Stimulated activated CD4-positive, alpha-beta T cell treated with anti-CD3 and anti-CD28 coated beads, Interleukin-1b, Interleukin-23, amount 100 ng/mL, for 1 hour (primary cell): ENCODE measurements at places on chromosomes 6 and 20.

DNA sequence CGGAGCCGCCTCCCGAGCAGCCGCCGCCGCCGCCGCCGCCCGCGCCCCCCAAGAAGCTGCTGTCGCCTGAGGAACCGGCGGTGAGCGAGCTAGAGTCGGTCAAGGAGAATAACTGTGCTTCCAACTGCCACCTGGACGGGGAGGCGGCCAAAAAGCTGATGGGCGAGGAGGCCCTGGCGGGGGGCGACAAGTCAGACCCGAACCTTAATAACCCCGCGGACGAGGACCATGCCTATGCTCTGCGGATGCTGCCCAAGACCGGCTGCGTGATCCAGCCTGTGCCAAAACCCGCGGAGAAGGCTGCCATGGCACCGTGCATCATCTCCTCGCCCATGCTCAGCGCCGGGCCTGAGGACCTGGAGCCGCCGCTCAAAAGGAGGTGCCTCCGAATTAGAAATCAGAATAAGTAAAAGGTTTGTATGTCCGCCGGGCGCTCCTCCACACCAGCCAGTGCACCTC lies 145.2 kb downstream of the SOBP start:
- DNase-seq = no peak

- no peak for DNase-seq
These were observed 42.1 kb upstream of the SRPK1 start for GRCh38 chr6:35962779-35963560.

DNA sequence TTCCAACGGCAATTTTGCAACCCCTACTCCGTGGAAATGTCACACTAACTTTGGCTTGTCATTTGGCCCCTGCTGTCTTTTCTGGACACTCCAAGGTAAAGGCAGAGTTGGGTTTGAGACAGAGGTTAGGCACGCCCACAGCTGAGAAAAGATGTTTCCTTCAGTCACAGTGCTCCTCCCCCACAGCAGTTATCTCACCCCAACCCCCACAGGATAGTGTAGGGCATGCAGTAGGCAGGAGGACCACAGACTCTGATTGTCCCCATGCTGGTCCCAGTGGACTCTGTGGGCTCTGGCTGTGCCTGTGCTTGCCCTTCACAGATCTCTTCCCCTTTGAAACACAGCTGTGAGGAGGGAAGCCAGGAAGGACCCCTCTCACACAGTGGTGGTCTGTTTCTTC lies 124.0 kb upstream of the CARMIL1 start:
- no peak for DNase-seq

- no peak for DNase-seq
These were observed 51.9 kb downstream of the KIZ start for GRCh38 chr20:21177767-21178166.

- no peak for DNase-seq
These were observed 55.8 kb upstream of the MTRF1L start for GRCh38 chr6:153058291-153058690.

DNA sequence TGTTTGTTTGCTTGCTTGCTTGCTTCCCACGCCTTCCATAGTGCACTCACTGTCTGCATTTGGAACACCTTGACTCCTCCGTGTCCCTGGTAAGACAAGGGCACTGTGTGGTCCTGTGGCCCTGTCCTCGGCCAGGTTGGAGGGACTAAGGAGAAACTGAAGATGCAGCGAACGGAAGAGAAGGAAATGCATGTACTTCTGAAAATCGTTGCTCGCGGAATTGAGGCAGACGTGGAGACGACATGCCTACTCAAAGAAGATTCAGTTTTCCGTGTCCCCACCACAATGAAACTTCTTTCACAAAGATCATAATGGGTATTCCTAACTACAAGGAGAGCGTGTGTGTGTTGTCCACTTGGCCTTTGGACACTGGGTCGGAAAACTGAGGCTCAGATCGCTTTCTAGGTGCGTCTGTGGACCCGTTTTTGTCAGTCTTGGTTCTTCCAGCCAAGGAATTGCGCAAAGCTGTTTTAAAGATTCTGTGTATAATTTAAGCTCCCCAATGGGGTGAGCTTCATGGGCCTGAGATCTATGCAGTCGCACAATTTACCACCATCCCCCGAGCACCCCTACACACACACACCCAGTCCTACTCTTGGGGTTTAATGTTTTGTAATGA lies 120.4 kb upstream of the ZNF184 start:
- DNase-seq = no peak

- no peak for DNase-seq
These were observed 176.7 kb downstream of the CLIC5 start for GRCh38 chr6:45838996-45839395.

DNA sequence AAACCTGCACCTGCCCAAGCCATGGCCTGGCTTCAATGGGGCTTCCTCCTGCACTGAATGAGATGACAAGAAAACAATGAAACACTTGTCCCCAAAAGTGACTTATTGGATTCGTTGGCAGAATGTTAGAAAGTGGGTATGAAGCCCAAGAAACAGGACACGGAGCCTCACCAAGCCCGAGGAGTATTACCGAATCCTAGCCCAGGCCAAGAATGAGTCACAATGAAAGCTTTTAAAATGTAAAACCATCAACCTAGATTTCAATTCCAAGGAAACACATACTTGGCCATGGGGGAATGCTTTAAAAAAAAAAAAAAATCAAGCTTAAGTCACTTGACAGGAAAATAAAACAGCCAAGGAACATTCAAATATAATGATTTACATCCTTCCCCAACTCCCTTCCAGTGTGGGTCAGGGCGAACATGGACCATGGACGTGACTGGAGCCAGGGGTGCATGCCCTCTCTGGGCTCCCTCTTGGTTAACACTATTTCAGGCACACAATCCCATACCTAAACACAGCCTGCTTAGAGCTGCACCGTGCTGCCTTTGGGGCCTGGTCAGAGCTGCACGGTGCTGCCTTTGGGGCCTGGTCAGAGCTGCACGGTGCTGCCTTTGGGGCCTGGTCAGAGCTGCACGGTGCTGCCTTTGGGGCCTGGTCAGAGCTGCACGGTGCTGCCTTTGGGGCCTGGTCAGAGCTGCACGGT lies 3.1 kb upstream of the STX16 start:
- no peak for DNase-seq

DNA sequence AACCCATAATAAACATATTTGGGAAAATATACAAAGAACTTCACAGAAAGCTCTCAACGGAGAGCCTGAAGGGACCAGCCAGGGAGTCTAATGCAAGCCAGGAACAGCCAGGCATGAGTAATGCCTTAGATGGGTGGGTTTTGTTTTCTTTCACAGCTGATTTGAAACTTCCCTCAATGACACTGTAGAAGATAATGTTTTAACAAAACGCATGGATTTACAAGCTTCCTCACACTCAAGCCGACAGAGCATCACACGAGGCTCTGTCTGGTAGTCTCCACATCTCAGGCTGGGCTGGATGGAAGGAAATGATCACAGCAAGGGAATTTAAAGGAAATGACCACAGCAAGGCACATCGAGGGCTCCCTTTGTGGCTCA lies 113.9 kb downstream of the GMPR start:
- DNase-seq = no peak

DNA sequence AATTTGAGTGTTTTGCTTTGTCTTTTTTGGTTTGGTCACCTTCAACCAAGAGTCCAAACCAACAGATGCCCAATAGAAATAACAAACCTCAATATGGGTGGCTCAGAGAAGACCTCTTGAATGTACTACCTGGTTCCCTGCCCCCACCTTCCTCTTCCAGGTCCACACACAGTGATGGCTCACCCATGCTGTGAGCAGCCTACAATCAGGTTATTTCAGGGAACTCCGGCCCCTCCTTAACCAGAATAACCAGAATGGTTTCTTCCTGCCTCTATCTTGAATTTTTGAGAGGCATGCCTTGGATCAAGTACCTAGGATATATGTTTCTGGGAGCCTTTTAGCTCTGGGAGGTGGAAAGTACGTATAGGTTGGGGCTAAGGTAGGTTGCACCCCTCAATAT lies 327.1 kb upstream of the PRDM1 start:
- DNase-seq = no peak

DNA sequence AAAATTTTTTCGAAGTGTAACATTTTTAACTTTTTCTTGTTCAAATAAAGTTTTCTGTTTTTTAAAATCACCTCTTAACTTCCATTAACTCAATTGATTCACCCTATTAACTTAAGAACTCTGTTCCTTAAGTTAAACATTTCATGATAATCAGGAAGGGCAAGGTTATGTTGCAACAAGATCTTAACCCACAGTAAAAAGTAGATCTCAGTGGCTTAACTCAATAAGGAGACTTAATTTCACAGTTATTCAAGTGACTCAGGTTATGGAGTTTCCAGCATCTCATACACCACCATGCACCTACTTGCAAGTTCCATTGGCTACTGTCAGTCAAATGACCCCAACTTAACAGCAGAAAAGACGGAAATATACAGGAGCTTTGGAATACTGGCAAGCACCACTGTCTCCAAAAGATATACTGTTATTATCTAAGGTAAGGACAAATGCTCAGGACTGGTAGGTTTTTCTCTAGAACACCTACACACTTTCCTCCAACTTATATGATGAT lies 11.2 kb downstream of the HLA-DQB1 start:
- DNase-seq = no peak

DNA sequence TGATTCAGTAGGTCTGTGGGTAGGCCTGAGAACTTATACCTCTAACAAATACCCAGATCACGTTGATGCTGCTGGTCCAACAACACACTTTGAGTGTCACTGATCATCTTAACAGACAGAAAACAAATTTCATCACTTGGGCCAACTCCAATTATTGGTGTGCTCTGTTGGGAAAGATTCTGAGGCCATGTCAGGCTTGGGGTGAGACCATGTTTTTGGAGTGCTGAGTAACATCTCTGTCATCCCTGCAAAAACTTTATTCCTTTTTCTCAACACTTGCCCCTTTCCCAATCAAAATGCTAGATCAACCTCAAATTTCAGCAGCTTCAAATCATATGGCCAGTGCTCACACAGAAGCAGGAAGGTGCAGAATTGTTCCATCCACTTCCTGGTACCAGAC lies 108.8 kb upstream of the TENT5A start:
- DNase-seq = no peak

DNA sequence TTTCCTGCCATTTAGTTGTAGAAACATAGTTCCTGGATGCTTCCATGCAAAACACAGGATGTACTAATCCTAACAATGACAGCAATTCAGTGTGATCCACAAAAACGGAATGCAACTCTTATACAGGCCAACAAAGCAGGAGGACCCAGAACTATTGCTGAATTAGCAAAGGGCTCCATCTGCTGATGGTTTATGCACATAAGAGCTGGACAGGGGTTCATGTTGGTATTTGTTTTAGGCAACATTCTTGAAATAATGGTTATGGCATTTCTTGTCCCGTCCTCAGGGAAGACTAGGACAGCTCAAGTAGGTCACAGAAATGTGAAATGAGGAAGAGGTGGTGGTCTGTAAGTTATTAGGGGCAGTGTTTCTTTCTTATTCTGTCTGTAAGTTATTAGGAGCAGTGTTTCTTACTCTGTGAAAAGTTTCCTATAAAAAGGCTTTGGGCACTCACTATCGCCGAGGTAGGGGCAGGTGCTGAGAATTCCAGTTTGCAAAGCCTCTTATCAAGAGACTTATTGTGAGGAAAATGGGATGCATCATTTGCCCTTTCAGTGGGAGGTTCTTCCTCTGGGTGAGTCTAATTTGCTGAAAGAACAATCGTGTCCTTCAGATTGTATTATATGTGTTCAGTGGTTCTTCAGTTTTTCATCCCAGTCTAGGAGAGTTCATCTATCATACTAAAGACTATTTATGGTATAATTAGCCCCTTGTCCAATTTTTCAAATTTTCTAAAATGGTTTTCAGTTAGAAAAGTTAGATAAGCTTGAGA lies 171.1 kb downstream of the MCHR2 start:
- DNase-seq = no peak

- no peak for DNase-seq
These were observed 82.9 kb upstream of the TSHZ2 start for GRCh38 chr20:52889225-52889624.
